ENCODE measurements at places on chromosomes 7 and 10.
A peak's percentile ranks its signal among the peaks of the same experiment; 100 is the strongest.

DNA sequence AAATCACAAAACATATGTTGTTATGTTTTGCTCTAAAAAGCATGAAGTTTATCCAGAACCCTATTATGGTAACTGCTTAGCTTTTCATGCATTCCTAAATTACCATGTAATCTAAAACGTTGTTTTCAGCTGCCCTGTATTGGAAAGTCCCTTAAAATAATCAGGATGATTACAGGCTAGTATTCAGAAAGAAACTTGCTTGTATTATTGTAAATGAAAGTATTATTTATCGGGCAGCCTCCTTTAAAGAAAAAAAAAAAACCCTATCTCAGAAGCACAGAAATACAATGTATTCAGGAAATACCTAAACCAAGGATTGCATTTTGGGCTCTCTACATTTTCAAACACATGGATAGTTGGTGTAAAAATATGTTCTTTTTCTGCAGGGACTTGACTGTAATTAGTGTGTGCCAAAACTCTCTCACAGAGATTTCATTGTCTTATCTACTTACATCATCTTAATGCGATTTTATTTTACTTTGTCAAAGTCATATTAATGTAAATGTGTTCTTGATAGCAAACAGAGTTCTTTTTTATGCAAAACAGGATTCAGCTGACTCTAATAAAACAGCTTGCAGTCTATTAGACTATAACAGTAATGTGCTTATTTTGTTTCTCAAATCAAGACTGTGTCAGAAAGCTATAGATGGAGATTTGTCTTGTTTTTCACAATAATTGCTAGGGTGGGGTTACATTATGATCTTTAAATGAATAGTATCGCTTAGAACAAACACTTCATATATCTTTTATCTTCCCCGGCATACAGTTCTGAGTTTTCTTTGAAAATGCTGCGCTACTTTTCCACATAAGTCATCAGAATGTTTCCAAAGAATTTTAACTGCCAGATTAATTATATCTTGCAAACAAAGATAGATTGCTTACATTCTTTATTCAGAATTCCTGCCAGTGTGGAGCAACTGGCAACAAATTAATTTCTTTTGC is 65.3 kb upstream of the ARID5B start:
- no peak for DNase-seq

- DNase-seq, result no peak
Observed at GRCh38 chr7:28336806-28337205, 75.5 kb upstream of the CREB5 start.

GRCh38 chr7:128358233-128358632 is 3.3 kb downstream of the PRRT4 start:
- DNase-seq, result no peak

DNA sequence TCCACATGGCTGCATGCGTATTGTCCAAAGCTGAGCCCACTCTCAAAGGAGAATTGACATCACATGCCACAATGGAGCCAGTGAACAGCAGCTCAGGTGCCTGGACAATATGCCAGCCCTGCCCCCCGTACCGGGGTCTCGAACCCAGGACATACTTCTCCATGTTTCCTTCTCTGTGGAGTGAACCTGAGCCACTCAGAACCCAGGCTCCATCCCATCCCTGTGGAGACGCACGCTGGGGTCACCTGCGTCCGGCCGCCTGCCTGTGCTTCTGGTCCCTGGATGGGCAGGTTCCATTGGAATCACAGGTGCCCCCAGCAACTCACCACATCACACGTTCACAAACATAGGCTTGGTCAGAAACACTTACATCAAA is 229.8 kb downstream of the DNAJB6 start:
- no peak for DNase-seq

- DNase-seq, result no peak
Observed at GRCh38 chr10:88557256-88557655, 25.9 kb downstream of the RNLS start.

DNA sequence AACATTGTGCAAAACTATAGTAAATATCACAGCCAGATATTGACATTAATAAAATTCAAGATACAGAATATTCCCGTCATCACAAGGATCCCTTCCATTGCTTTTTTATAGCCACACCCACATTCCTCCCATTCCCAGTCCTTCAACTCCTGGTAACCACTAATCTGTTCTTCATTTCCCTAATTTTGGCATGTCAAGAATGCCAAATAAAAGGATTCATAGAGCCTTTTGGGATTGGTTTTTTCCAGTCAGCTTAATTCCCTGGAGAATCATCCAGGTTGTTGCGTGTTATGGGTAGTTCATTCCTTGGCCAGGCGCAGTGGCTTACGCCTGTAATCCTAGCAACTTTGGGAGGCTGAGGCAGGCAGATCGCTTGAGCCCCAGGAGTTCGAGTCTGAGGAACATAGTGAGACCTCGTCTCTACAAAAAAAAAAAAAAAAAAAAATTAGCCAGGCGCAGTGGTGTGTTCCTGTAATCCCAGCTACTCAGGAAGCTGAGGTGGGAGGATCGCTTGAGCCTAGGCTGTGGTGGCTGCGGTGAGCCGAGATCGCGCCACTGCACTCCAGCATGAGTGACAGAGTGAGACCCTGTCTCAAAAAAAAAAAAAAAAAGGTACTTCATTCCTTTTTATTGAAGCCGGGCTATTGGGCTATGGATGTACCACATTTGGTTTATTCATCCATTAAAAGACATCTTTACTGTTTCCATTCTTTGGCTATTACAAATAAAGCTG is 2.7 kb downstream of the OGDH start:
- no peak for DNase-seq

- no peak for DNase-seq
Observed at GRCh38 chr7:48052748-48053147, 17.4 kb downstream of the C7orf57 start.

GRCh38 chr10:111493024-111493625 is 416.3 kb downstream of the ADRA2A start:
- no peak for DNase-seq

GRCh38 chr7:145151676-145152075 is 315.8 kb upstream of the TPK1 start:
- no peak for DNase-seq

DNA sequence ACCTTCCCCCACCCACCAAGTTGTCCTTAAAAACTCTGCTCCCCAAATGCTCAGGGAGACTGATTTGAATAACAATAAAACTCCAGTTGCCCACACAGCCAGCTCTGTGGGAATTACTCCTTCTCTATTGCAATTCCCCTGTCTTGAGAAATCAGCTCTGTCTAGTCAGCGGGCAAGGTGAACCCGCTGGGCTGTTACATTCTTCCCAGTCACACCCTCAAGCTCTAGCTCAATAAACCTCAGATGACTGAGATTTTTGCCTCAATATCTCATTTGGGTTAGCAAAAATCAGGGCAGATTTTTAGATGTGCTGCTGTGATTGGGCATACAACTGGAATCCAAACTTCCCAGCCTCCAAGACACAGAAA is 32.9 kb downstream of the SVOPL start:
- DNase-seq, result no peak

- DNase-seq, result peak; percentile 65
Observed at GRCh38 chr10:62352356-62352970, 21.7 kb upstream of the ZNF365 start.

DNA sequence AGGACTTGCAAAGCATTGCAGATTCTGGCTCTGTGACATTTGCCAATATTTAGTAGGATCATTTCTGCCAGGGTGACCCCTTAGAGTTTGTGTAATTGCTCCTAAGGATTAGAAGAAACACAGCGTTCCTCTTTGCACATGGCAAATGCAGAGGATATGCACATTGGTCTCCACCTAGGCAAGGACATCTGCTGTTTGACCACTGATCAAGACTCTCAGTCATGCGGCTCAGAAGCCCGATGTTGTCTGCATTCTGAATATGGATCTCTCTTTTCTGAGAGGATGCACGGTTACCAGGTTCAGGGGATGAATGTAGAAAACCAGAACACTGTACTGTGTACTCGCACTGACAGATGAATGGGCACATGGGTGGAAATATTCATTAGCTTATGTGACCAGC is 180.6 kb upstream of the AGK start:
- DNase-seq, result no peak

GRCh38 chr7:87505557-87506245 is 30.2 kb upstream of the ABCB4 start:
- DNase-seq, result no peak

GRCh38 chr7:124062171-124062570 is 29.3 kb upstream of the TMEM229A start:
- no peak for DNase-seq

DNA sequence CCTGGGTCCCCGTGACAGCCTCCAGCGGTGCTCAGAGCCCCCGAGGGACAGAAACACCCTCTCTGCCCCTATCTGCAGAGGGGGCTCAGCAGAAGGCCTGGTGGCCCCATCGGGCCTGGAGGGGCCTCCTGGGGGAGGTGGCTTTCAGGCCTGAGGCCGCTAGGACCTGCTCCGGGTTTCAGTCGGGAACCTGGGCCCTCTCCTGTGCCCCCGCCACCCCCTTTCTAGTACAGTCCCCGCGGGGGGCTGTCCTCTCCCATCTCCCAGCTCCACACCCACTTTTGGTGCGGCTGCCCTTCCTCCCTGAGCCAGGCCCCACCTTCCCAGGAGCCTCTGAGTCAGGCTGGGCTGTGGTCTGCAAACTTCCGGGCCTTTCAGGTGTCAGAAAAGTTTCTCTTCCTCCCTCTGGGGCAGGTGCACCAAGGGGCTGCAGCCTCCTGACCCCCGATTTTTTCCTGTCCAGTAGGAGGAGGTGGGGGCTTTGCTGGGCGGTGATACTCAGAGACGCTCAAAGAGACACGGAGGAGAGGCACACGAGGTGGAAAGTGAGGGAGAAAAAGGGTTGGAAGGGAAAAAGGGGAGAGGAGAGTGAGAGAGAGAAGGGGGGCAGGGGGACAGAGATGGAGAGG is 692 bp downstream of the CARD11 start:
- peak; percentile 86 for DNase-seq

GRCh38 chr10:80500572-80501380 is 36.9 kb upstream of the SH2D4B start:
- peak; percentile 81 for DNase-seq

GRCh38 chr10:51257511-51258248 is 183.4 kb downstream of the PRKG1 start:
- DNase-seq, result no peak

DNA sequence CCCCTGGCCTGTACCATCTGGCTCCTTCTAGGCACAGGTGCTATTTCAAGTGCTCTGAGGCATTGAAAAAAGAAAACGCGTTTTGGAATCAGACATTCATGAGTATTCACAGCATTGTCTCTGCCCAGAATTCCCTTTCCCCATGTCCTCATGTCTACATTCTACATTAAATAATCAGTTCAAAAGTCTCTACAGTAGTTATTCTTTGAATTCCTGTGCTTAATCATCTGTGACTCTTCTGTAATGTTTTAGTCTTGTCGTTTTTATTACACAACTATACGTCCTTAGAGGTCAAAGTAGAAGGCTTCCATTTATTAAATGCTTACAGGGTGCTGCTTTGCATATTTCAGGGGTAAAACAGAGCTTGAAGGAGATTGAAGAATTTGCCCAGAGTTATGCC is 95.7 kb downstream of the BICC1 start:
- no peak for DNase-seq

DNA sequence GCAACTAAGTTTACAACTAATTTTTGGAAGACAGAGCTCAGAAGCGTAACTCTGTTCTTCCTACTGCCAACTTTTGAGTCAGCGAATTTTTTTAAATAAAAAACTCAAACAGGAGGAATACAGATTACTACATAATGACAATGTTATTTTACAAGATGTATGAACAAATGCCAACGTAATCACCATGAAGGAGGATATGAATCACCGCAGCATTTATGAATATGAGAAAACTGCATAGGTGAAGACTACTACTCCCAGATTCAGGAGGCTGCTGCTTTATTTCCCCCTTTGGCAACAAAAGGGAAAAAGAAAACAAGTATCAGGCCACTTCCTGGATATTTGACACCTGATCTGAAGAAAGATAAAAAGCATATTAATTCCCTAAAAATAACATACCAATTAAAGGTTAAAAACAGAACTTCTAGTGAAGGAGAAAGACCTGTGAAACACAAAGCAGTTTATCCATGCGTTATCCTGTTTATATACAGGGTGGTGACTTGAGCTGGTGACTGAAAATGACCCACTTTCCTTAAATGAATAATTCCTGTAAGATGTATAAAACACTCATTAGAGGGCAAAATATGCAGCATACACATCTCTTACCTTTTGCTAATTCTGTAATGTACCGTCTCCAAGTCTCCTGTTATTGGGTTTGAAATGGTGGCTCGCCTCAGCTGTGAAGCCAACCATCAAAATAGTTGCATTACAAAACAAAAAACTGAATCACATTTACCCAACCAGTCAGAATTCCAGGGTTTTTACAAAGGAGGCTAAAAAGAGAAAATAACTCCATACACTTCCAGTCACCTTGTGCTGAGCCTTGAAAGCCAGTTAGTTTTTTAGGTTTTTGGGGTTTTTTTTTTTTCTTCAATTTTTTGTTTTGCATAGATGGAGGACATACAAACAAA is 52.0 kb downstream of the P4HA1 start:
- no peak for DNase-seq

GRCh38 chr7:156368053-156368843 is 272.3 kb upstream of the RNF32 start:
- DNase-seq, result no peak

GRCh38 chr10:88088441-88089340 is 225.3 kb downstream of the PTEN start:
- DNase-seq, result no peak

GRCh38 chr10:122458693-122459092 is 2.7 kb upstream of the HTRA1 start:
- no peak for DNase-seq

DNA sequence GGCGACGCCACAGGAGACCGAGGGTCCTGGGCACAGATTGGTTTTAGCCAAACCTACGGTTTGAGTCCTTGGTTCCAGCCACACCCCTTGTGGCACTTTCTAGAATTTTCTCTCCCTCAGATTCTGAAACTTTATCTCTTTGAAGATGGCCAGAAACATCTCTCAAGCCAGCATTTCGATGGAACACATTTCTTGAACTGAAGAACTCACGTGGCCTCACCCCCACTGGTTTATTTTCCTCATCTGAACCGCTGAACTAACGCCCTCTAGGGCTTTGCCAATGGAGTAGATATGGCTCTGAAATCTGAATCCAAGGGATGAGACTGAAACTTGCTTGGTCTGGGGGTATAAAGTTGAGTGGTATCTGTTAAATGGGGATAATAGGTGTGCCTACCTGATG is 6.7 kb upstream of the SPAM1 start:
- DNase-seq, result no peak

- DNase-seq, result no peak
Observed at GRCh38 chr10:97427571-97428179, 1.7 kb downstream of the PGAM1 start.

DNA sequence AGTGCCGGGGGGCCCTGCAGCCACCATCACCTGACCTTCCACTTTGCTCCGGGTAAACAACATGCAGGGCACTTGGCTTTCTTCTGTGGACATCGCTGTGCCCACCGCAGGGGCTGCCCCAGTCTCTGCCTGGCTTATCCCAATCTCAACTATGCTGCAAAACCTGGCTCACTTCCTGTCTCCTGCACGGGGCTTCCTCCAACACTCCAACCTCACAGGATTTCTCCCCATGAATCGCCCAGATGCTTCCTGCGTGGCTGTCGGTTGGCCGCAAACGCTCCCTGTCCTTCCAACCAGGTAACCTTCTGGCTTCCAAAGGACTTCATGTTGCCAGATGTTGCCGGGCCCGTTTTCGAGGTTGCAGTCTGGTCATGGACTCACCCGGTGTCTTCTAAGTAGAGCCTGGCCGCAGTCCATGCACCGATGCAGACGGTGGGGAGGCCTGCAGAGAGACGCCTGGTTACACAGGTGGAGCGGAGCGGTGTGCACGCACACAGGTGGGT is 109.0 kb downstream of the VIPR2 start:
- peak; percentile 28 for DNase-seq

GRCh38 chr10:17115683-17116082 is 13.9 kb downstream of the CUBN start:
- DNase-seq, result no peak

- no peak for DNase-seq
Observed at GRCh38 chr7:12258074-12258473, 47.0 kb downstream of the TMEM106B start.

Measured in activated CD8-positive, alpha-beta memory T cell treated with anti-CD3 and anti-CD28 coated beads for 24 hours (primary cell).